ENCODE measurements at places on chromosomes 7 and 10. TPM values are rescaled to one million over a fixed set of nuclear protein-coding genes. Genes with fewer than 3 reads are reported as not detected.

Gene SDK1
- polyA plus RNA-seq: 2.8 TPM

Gene ADARB2
- polyA plus RNA-seq: 0.40 TPM

DNA sequence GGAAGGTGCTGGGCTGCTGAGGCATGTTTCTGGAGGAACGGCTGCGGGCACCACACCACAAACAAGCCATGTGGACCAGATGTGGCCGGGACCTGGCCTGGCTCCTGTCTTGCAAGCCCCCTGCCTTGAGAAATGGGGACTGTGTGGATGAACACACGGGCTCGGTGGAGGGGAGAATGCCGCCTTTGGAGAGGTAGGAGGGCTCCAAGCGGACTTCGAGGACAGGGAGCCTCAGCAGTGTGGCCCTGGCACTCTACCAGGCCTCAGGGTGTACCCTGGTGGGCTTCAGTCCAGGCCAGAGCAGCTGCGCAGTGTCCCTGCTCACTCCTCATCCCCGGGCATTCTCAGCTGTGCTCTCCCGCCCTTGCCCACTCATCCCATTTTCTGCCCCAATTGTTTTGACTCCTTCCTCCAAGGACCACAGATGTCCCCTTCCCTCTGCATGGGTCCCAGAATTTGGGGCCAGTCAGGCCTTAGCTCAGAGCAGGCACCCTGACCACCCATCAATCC is 31.5 kb downstream of the PWWP2B start:
- DNase-seq: no peak

DNA sequence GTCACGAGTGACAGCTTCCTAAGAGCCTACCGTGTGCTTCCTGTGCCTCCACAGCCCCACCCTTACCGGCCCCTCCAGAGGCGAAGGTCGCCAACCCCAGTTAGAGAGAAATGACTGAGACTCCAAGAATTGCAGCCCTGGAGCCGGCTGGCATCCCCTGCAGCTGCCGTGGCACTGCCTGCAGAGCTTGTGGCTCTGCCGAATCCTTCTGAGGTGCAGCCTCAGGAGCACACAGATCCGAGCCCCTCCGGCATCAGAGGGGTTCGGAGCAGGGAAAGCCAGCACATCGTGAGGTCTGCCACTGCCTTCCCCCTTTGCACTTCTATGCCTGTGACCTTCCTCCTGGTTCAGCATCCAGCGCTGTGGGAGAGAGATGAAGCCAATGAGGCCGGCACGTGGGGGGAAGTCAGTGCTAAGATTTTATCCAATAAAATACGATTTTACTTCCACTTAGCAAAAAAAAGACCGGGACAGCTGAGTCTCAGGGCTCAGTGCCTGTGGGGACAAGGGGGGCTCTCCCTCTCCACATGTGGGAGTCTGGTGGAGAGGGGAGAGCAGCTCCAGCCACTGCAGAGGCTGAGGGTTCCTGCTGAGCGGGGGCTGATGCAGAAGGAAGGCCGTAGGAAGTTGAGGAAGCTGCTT is 80.1 kb downstream of the TCERG1L start:
- DNase-seq: no peak

DNA sequence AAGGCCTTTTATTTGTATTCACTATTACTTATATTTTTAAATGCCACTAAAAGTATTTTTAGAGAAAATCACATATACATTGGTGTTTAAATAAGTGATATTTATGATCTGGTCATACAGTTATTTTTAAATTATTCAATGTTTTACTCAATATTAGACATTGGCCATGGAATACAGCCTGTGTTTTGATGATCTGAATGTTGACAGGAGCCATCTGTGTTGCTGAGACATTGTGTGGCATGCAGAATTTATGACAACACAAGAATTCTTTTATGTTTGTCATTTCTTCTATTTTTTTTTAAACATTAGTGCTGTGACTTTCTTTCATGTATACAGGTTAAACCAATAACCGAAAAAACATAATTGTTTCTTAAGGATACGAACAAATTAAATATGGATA is 156.2 kb downstream of the CCSER2 start:
- no peak for DNase-seq

DNA sequence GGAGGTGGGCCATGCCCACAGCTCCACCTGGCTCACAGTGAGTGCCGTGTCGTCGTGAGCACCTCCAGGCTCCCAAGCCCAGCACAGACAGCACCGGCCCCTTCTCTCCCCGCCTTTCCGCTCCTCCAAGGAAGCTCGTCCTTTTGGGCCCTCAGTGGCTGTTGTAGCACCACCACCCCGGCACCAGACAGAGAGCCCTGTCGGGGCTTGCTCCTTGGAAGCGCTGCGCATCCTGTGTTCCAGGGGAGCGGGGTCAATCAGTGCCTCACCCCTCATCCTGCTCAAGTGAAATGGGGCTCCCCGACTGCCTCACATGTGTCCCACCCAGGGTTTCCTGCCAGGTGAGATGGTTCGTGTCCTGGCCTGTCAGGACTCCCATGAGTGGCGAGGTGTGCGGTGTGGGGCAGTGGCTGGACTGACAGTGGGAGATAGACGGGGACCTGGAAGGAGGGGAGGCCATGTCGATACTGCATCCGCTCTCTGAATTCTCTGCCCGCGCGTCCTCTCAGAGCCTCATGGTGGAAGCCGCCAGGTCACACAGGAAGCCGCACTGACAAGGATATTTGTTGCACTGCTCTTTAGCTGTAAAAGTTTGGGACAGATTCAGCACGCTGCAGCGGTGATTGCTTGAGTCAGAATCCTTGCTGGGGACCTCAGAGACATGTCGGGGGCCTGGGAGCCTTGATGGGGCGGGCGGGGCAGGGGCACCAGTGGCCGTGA is 107.1 kb downstream of the INPP5A start:
- no peak for DNase-seq

GRCh38 chr7:1547777-1548437 is 8.1 kb downstream of the TMEM184A start:
- DNase-seq: no peak

DNA sequence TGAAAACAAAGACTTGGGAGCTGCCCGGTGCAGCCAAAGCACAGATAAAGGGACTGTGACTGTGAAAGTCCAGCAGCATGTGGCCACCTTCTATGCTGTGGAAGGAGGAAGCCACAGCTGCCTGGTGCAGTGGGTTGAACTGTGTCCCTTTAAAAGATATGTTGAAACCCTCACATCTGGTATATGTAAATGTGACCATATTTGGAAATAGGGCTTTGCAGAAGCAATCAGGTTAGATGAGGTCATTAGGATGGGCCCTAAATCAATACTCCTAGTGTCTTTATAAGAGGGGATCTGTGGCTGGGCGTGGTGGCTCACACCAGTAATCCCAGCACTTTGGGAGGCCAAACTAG is 136.9 kb downstream of the GLI3 start:
- DNase-seq: no peak

DNA sequence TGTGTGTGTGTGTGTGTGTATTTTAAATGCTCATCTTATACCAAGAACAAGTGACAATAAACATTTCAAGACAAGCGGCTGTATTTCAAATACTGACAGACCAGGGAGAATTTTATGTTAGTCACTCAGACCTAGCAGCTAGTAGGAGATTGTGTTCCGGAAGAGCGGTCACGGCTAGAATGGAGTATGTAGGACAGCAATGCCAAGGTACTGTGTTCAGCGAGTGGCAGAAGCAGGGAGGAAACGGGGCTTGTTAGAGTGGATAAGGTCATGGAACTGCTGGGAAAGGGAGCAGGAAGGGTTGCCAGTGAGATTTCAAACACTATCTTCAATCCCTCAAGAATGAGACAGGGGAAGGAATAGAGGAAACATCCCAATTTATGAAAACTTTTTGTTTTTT is 260.5 kb upstream of the PITRM1 start:
- no peak for DNase-seq

All from muscle of arm (tissue), 14 donors.